ENCODE measurements at places on chromosomes 1 and 21.

GRCh38 chr1:180026556-180026955 lies 71.9 kb downstream of the CEP350 start:
- DNase-seq: no peak

GRCh38 chr21:17799414-17800164 lies 19.6 kb downstream of the C21orf91 start:
- DNase-seq: no peak

- no peak for DNase-seq
Observed at GRCh38 chr1:54652168-54652567, 10.6 kb downstream of the MROH7 start.

- DNase-seq: peak; percentile 37
Observed at GRCh38 chr1:200670242-200671118, 773 bp upstream of the DDX59 start.

- DNase-seq: no peak
Observed at GRCh38 chr21:24737296-24737850, 869.9 kb downstream of the MRPL39 start.

DNA sequence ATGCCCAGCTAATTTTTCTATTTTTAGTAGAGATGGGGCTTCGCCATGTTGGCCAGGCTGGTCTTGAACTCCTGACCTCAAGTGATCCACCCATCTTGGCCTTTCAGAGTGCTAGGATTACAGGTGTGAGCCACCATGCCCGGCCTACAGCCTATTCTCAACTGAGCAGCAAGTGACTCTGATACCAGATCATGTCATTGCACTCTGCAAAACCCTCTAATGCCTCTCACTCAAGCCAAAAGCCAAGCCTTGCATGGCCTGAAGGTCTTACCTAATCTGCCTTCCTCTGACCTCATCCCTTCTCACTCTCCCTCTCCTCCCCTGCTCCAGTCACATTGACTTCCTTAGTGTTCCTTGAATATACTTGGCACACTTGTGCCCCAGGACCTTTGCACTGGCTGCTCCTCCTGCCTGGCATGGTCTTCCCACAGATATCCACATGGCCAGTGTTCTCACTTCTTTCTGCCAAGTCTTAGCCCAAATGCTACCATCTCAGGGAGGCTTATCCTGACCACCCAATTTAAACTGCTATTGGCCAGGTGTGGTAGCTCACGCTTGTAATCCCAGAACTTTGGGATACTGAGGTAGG lies 8.2 kb upstream of the ASAP3 start:
- no peak for DNase-seq

- no peak for DNase-seq
Observed at GRCh38 chr21:27761623-27762022, 794.7 kb upstream of the ADAMTS5 start.

- DNase-seq: no peak
Observed at GRCh38 chr1:245512181-245512888, 357.6 kb downstream of the KIF26B start.

GRCh38 chr1:110436635-110437034 lies 14.3 kb upstream of the PROK1 start:
- DNase-seq: no peak

DNA sequence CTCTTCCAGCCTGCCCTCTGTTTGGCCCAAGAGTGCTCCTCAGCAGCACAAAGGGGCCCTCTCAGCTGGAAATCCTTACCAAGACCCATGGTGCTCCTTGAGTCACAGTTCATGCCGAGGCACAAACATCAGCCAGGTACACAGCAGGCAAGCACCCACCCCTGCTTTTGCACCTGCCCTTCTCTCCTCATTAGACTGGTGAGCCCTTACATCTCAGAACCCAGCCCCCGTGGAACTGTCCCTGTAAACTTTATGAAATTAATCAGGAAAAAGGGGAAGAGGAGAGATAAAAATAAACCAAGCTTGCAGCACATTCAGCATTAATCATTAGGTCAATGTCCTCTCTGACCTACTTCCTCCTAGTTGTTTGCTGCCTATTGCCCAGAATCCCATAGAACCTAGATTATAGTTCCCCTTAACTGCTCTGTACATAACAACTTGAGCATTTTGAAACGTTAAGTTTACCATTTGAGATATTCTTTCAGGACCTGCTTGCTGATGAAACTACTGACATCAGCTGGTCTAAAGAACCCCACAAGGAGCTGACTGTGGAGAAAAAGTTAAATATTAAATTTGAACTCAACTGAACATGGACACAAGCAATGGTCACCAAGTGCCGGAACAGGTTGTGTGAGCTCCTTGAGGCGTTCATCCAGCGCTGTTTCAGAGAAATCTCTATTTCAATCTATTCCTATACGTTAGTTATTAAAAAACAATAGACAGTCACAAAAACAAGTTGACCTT lies 738.4 kb downstream of the MATN1 start:
- DNase-seq: no peak

- DNase-seq: no peak
Observed at GRCh38 chr1:147850737-147851136, 51.9 kb upstream of the GJA8 start.

DNA sequence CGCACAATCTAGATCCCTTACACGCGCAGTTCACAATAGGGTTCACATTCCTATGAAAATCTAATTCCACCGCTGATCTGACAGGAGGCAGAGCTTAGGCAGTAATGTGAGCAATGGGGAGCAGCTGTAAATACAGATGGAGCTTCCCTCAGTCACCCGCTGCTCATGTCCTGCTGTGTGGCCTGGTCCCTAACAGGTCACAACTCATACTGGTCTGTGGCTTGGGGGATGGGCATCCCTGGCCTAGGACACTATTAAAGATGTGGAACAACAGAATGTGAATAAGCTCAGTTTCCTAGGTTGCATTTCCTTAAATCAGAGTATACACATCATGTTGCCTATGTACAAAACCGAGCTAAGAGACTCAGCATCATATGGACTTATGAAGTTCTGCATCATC lies 16.2 kb downstream of the IFI44 start:
- DNase-seq: no peak

- DNase-seq: no peak
Observed at GRCh38 chr1:158146739-158147138, 34.0 kb upstream of the CD1D start.

- peak; percentile 76 for DNase-seq
Observed at GRCh38 chr1:107057197-107058133, 991 bp downstream of the PRMT6 start.

DNA sequence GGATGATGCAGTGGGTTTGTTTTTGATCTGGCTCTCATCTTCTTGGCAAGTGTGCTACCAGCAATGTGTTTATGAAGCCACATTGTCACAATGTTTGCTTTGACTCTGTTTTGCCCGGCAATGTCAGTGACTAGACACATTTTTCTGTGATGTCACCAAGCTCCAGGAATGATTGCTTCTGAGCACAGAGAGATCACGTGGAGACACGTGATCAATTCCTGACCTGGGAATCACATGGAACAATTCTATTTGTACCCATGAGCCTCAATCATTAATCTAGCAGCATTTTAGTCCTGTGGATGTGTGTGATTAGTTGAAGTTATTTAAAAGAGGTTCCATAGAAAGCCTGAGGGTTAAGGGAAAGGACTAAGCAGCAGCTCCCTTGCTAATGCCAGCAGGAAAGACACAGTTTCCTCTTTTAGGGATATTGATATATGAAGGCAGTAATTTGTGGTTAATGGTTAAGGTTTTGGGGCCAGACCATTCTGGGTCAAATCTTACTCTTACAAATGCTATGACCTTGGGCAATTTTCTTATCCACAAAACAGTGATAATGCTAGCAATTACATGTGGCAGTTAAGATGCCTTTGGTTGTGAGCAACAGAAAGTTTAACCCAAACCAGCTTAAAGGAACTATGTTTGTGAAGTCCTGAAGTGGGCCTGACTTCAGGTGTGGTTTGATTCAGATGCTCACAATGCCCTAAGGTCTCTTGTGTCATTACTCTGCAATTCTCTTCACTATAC lies 59.0 kb downstream of the FASLG start:
- DNase-seq: no peak

GRCh38 chr1:210796421-210796820 lies 337.5 kb downstream of the KCNH1 start:
- no peak for DNase-seq

DNA sequence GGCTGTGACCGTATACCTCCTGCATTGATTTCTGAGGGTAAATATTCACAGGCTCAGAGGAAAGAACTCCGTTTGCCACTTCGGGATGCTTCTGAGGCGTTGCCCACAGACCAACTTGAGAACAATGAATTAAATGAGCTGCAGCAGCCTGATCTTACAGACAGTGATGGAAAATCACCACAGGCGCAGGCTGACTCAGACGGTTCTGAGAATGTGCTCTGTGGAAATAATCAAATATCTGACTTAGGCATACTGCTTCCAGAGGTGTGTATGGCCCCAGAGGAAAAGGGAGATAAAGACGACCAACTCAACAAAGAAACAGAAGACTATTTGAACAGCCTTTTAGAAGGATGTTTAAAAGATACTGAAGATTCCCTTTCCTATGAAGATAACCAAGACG lies 76.7 kb upstream of the SCCPDH start:
- DNase-seq: no peak

DNA sequence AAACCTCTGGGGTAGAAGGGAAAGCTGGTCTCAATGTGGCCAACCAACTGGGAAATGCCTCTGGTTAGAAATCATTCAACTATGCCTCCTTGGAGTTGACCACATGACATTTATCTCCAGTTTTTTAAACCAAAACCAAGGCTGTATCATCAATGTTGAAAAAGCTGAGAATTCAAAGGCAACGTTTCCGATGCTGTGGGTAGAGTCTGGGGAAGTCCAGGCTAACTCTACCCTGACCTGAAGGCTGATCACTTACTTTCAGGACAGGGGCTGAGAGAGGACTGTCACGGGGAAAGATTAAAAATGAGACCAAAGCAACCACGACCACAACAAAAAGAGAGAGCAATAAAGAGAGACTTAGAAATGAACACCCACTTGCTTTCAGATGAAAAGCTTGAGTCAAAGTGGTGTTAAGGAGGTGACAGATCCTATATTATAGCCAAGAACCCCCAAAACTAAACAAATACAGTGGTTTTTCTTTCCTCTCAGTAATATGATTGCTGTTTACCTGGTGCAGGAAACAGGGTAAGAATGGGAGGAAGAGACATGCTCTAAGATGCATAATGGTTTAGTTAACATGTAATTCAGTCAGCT lies 90.8 kb upstream of the TNFSF4 start:
- peak; percentile 68 for DNase-seq

- DNase-seq: no peak
Observed at GRCh38 chr1:209641832-209642172, 10.4 kb downstream of the LAMB3 start.

GRCh38 chr1:22751124-22751531 lies 40.5 kb downstream of the EPHB2 start:
- no peak for DNase-seq

GRCh38 chr1:14552246-14552965 lies 46.1 kb upstream of the KAZN start:
- no peak for DNase-seq

DNA sequence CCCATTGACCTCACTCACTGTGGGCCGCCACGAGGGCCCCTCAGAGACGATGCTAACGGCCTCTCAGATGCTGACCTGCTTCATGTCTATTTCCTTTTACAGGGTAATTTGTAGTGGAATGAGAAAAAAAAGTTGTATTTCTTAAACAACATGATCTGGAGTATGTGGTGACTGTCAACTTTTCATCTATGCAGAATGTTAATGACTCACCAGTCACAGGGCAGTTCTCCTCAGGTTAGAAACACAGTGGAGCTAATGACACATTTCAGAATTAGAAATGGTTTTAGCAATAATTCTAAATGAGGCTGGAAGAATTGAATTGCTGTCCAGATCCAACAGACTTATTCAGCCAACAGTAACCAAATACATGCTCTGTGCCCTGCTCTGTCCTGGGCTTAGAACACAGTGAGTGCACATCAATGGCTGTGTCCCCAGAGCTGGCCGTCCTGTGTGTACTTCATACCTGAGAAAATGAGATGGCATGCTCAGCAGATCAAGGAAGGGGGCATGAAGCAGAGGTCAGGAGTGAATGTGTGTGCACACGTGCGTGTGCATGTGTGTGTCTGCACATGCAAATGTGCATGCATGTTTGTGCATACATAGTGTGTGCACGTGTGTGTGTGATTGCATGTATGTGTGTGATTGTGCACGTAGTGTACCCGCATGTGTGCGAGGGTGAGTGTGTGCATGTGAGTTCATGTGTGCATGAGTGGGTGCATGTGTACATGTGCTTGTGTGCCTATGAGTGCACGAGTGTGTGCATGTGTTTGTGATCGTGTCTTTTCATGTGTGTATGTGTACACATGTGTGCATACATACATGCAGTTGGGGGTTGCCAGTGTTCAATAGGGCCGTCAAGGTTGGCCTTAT lies 145.3 kb downstream of the PCBP3 start:
- no peak for DNase-seq

- DNase-seq: no peak
Observed at GRCh38 chr1:209154912-209155311, 428.6 kb upstream of the CAMK1G start.

DNA sequence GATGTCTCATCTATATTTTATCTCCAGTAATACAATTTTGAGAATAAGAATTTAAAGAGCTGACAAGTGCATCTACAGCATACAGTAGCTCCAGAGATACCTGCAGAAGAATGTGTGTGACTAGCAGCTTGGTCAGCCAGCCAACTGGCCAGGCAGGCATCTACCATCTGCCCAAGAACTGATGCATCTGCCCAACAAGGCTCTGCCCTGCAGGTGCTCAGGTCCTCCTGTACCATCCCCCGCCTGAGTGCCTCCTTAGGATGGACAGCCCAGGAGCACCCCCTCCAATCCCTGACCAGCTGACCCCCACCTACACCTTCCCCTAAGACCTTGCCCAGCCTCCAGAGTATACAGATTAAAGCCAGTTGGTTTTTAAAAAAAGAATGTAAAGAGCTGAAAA lies 30.3 kb downstream of the TMEM69 start:
- no peak for DNase-seq

GRCh38 chr1:190196020-190196419 lies 281.6 kb downstream of the BRINP3 start:
- no peak for DNase-seq

DNA sequence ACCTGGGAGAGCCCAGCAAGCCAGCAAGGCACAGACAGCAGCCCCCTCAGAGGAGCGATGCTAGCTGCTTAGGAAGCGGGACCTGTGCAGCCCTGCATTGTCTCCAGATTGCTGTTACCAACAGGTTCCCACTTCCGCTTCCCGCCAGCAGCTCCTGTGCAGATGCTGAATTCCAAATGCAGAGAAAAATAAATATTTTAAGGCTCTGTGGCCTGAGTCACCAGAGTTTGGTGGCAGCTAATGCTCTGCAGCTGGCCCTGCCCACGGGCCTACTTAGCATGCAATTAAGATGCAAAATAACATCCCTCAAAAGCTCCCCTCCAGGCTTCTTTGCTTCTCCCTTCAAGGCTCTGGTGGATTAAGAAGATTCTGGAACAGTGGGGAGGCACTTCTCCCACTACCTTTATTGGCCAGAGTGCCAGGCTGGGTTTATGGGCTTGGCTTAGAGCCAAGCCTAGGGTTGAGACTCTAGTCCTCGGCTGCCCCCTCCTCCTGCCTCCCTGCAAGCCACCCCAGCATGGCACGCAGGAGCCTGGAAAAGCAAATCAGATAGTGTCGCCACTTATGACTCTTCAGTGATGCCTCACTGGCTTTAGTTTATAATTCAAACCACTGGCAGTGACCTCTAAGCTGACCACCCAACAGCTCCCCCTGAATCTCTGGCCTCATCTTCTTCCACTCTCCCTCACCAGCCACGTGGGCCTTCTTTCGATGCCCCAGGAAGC lies 207.1 kb upstream of the ZC3H12A start:
- DNase-seq: no peak

- DNase-seq: peak; percentile 49
Observed at GRCh38 chr1:235831148-235831547, 35.6 kb downstream of the LYST start.
